ENCODE measurements at places on chromosomes 1 and 21.
A peak's percentile ranks its signal among the peaks of the same experiment; 100 is the strongest.

GRCh38 chr1:221714227-221715152 lies 27.4 kb downstream of the DUSP10 start:
- no peak for DNase-seq

GRCh38 chr1:51070640-51071039 lies 31.4 kb upstream of the C1orf185 start:
- DNase-seq: peak; percentile 66

DNA sequence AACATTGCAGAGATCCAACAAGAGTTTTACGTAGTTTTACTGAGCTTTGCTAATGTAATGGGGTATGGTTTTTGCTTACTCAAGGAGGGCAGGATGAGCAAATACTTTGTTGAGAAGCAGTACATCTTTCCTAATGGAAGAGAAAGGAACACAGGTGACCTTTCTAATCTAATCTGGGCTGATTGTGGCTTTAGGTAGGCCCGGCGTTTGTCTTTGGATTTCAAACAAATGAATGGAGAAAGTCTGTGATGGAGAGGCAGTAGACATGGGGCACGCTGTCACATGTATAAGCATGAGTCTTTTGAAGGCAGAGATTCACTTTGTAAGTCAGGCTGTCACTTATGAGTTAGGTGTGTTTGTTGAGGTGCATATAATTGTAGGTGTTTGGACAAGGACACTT lies 1.7 kb downstream of the PLEKHM2 start:
- DNase-seq: no peak

- peak; percentile 44 for DNase-seq
Observed at GRCh38 chr1:103156966-103157365, 48.6 kb upstream of the COL11A1 start.

- DNase-seq: no peak
Observed at GRCh38 chr1:34362949-34363348, 186.2 kb downstream of the C1orf94 start.

- DNase-seq: no peak
Observed at GRCh38 chr1:172900376-172900997, 150.3 kb downstream of the TNFSF18 start.

GRCh38 chr1:243465738-243466137 lies 209.9 kb downstream of the SDCCAG8 start:
- no peak for DNase-seq

DNA sequence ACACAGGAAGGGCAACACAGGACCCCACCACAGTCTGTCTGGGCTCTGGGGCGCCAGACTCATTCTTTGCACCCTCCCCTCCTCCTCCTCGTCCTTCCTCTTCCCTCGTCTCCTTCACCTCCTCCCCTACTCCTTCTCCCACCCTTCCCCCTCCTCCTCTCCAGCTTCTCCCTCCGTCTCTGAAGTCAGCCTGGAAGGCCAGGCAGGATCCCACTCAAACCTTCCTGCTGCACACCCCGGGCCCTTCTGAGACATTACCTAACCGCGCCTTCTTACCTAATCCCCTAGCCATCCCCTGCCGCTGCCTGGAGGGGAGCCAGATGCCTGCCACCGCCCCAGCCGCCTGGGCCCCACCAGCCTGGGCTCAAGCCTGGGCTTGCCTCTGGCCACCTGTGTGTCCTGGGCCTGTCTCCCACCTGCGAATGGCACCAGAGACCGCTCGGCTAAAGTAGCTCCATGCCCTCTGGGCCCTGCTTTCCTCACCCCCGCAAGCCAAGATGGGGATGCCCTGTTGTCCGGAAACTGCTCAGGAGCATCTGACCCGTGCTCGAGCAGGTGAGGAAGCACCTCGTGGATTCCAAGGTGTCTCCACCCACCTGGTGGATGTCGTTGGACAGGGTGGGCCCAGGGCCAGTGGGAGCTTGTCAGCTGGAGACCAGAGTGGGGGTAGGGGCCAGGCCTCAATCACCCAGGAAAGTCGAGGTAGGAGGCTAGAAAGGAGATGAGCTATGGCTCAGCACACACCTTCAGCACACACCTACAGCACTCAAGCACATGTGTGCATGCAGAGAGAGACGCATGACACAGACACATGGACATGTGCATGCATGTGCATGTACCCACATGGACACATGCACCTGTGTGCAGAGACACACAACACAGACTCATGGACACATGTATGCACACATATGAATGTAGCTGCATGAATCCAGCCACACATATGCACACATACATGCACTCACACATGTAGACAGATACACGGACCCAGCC lies 31.9 kb downstream of the WNT9A start:
- no peak for DNase-seq

- DNase-seq: no peak
Observed at GRCh38 chr1:154418923-154419619, 13.9 kb downstream of the IL6R start.
